ENCODE measurements at places on chromosomes 13 and 19. TPM values are rescaled to one million over a fixed set of nuclear protein-coding genes. Genes with fewer than 3 reads are reported as not detected.

DNA sequence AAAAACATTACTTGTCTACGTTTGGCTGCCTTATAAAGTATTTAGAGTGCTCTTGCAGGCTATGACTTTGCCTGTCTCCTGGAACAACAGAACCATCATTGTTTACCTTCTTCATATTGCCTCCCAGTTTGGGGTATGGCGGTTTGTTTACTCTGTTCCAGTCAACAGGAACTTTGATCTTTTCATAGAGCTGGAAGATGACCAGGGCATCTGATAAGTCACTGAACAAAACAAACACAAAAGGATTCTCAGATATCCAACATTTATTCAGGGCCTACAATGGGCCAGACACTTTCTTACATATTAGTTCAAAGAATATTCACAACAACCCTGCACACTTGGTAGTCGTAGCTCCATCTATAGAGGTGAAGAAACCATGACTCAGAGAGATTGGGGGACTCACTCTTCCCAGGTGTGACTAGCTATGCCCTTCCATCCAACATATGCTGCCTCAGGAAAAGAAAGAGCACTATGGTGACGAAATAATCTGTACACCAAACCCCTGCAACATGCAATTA lies 38.4 kb upstream of the CPB2 start:
- no peak overlapping the region for H3K4me3 ChIP-seq
- no peak overlapping the region for H3K27ac ChIP-seq
- no peaks in the 10 kb centered on the region for H3K27me3 ChIP-seq
- peaks cover 60% of the 10 kb centered on the region for H3K36me3 ChIP-seq
- no peaks in the 10 kb centered on the region for H3K4me1 ChIP-seq

GRCh38 chr19:12676384-12676792 lies 5.3 kb downstream of the DHPS start:
- peaks cover 20% of the 10 kb centered on the region for H3K4me1 ChIP-seq
- H3K36me3 ChIP-seq, result peaks cover 80% of the 10 kb centered on the region
- DNase-seq, result peak; percentile 87
- no peak overlapping the region for H3K4me3 ChIP-seq
- H3K27me3 ChIP-seq, result no peaks in the 10 kb centered on the region
- H3K27ac ChIP-seq, result no peak overlapping the region

DNA sequence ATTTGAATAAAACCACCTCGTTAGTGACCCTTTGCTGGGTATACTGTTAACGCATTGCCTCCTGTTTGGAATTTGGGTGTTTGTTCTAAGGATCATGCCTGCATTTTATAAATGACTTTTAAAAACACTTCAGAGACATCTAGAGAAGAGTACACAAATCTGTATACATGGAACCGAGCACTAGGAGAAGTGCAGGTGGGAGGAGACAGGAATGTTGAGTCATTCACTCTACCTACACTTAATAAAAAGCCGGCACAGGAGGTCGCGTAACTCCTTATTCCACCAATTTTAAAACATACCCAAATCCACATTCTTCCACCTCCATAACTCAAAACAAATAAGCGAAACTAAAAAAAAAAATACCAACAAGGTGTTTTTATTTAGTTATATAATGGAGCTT lies 48.6 kb downstream of the FGF9 start:
- no peaks in the 10 kb centered on the region for H3K4me1 ChIP-seq
- H3K27me3 ChIP-seq, result no peaks in the 10 kb centered on the region
- DNase-seq, result no peak

DNA sequence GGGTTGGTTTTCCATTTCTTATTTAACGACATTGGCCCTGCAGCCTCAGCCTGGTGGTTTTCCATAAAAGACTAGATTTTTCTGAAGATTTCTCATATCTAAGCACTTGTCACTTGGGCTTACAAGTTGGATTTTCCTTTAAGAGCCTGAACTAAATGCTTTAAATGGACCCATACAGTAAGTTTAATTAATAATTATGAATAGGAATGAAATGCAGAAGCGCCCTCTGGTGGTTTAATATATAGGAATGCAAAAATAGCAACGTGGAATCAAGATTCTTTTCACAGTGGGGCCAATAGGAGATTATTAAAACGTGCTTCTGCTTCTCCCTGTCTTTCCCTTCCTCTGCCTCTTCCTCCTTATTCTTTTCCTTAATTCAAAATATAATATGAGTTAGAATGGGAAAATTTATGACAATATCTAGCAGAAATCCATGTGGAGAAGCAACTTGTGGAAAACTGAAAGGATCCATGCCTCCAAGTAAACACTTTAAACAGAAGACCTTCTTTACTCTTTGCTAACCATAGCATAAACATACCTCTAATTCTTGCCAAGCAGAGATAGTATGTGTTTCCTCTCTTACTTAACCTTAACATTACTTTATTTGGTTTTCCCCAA lies 324.0 kb downstream of the GPC5 start:
- no peak overlapping the region for H3K27ac ChIP-seq
- H3K4me3 ChIP-seq, result no peak overlapping the region
- H3K36me3 ChIP-seq, result no peaks in the 10 kb centered on the region
- DNase-seq, result no peak

ZNF546 gene
- 7.4 TPM for total RNA-seq

DIRAS1 gene
- 0.71 TPM for total RNA-seq

- H3K4me1 ChIP-seq, result peaks cover 5% of the 10 kb centered on the region
- no peak overlapping the region for H3K4me3 ChIP-seq
- no peaks in the 10 kb centered on the region for H3K36me3 ChIP-seq
- no peak for DNase-seq
- H3K27me3 ChIP-seq, result no peaks in the 10 kb centered on the region
- H3K27ac ChIP-seq, result no peak overlapping the region
Measured at GRCh38 chr13:40179445-40180281, 486.8 kb downstream of the FOXO1 start.

SKA3 gene
- total RNA-seq, result 1.4 TPM

GRCh38 chr13:33217256-33217655 lies 68.3 kb downstream of the STARD13 start:
- H3K36me3 ChIP-seq, result no peaks in the 10 kb centered on the region
- H3K4me1 ChIP-seq, result peaks cover 49% of the 10 kb centered on the region
- DNase-seq, result no peak

GRCh38 chr13:73286942-73287620 lies 228.3 kb downstream of the KLF5 start:
- no peak overlapping the region for H3K27ac ChIP-seq
- no peak overlapping the region for H3K4me3 ChIP-seq
- no peaks in the 10 kb centered on the region for H3K4me1 ChIP-seq
- no peak for DNase-seq

DNA sequence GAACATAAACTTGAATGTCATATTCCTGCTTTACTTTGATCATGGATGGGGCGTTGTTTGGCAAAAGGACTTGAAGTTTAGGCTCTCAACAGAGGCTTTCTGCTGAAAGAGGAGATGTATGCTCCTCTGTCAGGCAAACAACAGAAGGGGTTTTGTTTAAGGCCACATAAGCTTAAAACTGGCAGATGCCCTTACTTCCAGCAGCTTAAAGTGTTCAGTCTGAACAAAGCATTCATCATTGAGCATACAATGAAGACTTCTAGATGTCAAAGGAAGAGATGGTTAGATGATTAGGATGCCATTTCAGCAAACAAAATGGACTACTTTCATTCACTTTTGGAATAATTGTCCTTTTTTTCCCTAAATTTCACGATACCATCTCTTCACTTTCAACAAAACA lies 484.5 kb downstream of the SLITRK6 start:
- no peak for DNase-seq
- no peaks in the 10 kb centered on the region for H3K36me3 ChIP-seq
- no peaks in the 10 kb centered on the region for H3K4me1 ChIP-seq
- H3K27ac ChIP-seq, result no peak overlapping the region
- H3K27me3 ChIP-seq, result no peaks in the 10 kb centered on the region
- H3K4me3 ChIP-seq, result no peak overlapping the region

ZNF880 gene
- total RNA-seq, result 18.3 TPM

RDH13 gene
- total RNA-seq, result 26.0 TPM
